ENCODE measurements at places on chromosomes 7 and 10.

GRCh38 chr10:30080161-30080560 lies 20.8 kb upstream of the JCAD start:
- no peak for DNase-seq

DNA sequence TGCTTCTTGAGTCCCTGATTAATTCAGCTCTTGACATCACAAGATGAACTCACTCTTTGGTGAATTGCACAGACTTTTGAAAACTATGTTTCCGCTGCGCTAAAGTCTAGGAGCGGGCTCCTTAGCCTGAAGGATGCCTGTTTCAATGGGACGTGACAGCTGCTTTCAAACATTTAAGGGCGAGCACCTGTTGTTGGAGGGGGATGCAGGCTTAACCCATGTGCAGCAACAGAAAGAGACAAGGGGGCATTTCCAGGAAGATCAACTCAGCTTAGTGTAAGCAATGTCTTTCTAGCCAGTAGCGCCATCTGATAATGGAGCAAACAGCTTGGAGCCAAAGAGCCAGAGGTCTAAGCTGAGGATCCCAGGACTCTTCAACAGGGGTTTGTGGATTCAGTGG lies 8.4 kb upstream of the PFKFB3 start:
- no peak for DNase-seq

GRCh38 chr10:64535131-64535867 lies 1014.1 kb downstream of the REEP3 start:
- DNase-seq: no peak

- DNase-seq: no peak
These were observed 45.3 kb downstream of the ZNRF2 start for GRCh38 chr7:30329716-30330115.

DNA sequence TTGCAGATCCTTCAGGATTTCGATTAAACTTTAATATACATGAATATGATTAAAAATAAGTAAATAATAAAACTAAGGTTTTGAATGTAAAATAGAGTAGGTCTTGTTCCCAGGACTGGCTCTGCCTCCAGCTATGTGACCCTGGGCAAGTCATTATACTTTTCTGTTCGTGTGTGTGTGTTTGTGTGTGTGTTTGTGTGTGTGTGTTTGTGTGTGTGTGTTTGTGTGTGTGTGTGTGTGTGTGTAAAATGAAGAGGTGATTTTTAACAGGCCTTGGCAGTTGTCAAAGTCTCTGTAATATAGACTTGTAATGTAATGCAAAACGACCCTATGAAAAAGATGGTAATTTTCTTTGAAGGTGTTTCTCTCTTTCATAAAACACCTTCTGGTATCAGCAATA lies 79.2 kb downstream of the HGF start:
- no peak for DNase-seq

- DNase-seq: no peak
These were observed 466.1 kb downstream of the GRID1 start for GRCh38 chr10:85900487-85900886.

- DNase-seq: no peak
These were observed 10.2 kb downstream of the SCD start for GRCh38 chr10:100357059-100357858.

GRCh38 chr7:149431486-149432120 lies 29.3 kb downstream of the ZNF777 start:
- no peak for DNase-seq

DNA sequence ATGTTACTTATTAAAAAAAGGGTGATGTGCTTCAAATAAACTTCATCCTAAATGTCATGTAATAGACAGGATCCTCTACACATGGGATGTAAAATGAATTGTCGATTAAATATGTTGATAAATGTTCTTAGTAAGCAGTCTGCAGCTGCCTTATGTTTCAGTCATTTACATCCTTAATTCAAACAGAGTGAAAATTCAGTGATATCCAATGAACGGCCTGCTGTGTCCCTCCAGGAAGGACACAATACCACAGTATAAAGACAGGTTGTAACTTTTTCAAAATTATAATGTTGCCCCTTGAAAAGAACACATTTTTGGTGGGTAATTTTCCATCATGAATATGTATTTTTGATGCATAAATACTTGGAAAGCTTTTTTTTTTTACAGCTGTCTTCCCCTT lies 266.5 kb upstream of the SEMA3A start:
- no peak for DNase-seq

- DNase-seq: no peak
These were observed 798.6 kb downstream of the GATA3 start for GRCh38 chr10:8853048-8853447.

GRCh38 chr7:91633013-91633441 lies 247.5 kb downstream of the MTERF1 start:
- no peak for DNase-seq

- no peak for DNase-seq
These were observed 66.3 kb downstream of the KMT2C start for GRCh38 chr7:152369518-152369917.

- DNase-seq: no peak
These were observed 192.3 kb downstream of the EVX1 start for GRCh38 chr7:27434756-27435400.

DNA sequence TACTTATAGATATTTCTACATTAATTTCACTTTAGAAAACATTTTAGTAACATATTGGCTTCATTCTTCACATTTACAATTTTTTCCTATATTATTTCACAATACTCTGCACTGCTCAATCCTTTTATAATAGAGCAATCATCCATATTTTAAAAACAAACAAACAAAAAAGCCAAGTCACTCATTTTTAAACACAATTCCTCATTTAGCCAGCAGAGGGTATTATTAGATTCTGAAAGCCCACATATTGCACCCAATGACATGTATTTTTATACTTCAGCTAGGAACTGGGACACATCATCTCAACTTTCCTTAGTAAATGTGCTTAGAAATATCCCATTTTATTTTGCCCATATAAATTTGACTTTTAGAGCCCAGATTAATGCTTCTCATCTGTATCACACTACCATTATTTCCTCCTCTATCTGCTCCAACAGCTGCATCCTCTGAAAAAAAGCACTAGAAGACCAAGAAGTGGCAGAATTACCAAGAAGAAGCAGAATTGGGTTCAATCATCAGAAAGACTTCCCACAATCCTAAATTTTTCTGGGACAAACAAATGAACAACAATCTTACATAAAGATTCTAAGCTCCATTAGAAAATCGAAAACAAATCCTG lies 29.5 kb downstream of the CTNNA3 start:
- DNase-seq: peak; percentile 56

- no peak for DNase-seq
These were observed 450.7 kb downstream of the PARD3 start for GRCh38 chr10:34364253-34365037.

GRCh38 chr7:1940863-1941262 lies 270.8 kb downstream of the ELFN1 start:
- no peak for DNase-seq

GRCh38 chr10:104028823-104029520 lies 56.7 kb downstream of the COL17A1 start:
- no peak for DNase-seq

DNA sequence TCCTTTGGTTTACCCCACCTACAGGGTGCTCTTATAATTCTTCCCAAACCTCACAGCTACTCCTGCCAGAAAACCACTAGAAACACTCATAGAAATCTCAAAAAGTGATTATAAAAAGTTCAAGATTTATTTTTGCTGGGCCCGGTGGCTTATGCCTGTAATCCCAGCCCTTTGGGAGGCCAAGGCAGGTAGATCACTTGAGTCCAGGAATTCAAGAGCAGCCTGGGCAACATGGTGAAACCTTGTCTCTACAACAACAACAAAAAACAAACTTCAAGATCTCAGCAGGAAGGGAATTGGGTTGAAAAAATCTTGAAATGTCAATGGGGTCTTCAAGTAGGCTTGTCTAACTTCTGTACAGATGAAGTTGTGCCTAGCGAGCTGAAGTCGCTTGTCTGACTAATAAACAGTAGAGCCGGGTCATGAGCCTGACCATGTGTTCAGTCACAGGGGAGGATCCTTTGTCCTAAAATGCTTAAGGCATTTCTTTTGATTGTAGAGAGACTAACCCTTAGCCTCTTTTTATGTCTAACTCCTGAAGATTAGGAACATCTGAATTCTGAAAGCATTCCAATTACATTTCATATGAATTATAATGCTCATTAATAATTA lies 124.6 kb downstream of the NOC3L start:
- DNase-seq: no peak

DNA sequence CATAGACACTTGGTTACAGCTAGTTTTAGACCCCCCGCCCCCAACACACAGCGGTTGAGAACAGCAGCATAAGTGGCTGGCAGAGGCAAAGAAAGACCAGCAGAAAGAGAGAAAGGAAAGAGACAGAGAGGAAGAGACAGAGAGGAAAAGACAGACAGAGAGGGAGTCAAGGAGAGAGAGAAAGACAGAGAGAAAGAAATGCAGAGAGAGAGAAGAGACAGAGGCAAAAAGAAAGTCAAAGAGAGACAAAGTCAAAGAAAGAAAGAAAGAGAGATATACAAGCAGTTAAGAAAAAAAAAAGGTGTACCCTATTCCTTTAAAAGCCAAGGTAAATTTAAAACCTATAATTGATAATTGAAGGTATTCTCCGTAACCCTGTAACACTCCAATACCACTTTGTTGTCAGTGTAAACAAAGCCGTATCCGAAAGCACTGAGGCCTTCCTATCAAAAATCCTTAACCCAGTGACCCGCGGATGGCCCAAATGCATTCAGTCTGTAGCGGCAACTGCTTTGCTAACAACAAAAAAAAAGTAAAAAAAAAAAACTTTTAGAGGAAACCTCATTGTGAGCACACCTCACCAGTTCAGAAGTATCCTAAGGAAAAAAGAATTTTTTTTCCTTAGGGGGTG lies 11.9 kb upstream of the SLC12A9 start:
- DNase-seq: peak; percentile 18

- DNase-seq: peak; percentile 15
These were observed at the start of gene SLC26A4 for GRCh38 chr7:107660381-107661080. TSS of gene SLC26A4 (plus strand) at chr7:107660828. CDS start at chr7:107661642, 814 bp downstream.

- DNase-seq: no peak
These were observed 326.8 kb upstream of the NRG3 start for GRCh38 chr10:81548160-81548559.

GRCh38 chr10:12501324-12501723 lies 152.0 kb downstream of the CAMK1D start:
- no peak for DNase-seq

DNA sequence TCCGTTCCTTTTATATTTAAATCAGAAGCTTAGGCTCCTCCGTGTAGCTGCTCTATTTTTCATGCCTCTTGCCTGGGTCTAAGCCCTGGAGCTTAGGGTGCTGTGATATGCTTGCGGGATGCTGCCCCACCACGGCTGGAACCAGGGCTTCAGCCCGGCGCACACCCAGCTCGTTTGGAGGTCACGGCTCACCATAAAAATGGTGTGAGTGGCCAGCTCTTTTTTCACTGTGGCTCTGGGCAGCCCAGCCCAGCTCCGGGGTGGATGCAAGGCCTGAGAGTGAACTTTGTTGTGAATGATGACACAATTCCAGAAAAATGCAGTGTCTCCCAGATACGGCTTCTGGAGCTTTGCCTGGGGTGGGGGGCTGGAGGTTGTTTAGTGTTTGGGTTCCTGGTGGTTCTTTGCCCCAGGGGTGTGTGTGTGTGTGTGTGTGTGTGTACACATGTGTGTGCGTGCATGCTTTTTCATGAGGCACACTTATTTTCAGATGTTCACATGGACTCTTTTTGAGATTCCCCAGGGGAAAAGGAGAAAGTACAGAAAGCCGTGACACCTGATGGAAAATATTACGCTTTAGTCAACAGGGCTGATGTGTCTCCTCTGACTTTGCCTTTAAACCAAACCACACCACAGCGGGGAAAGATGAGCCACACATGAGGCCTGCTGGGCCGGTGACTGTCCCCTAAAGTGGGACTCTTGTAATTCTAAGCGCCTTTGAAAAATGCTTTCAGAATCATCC lies 46.2 kb downstream of the GRK5 start:
- peak; percentile 67 for DNase-seq

DNA sequence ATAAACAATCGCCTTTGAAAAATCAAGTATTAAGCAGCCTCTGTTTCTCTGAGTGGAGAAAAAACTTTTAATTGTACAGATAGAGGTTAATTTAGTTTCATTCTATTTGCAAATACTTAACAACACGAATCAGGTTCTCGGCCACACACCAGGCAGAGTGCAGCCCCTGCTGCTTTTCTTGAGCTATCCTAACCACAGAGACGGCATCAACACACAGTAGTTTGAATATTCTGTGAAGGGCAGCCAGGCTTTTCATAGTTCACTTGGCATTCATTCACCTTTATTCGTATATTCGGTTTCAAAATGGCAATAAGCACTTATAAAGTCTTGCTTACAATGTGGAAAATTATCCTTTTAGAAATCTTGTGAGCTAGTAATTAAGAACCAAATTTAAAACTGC lies 5.7 kb downstream of the ADARB2 start:
- DNase-seq: no peak

GRCh38 chr7:27678617-27679260 lies 16.1 kb upstream of the HIBADH start:
- peak; percentile 42 for DNase-seq

GRCh38 chr7:42928754-42929153 lies 3.2 kb downstream of the PSMA2 start:
- DNase-seq: no peak

GRCh38 chr7:137080516-137081203 lies 212.2 kb downstream of the CHRM2 start:
- DNase-seq: no peak

DNA sequence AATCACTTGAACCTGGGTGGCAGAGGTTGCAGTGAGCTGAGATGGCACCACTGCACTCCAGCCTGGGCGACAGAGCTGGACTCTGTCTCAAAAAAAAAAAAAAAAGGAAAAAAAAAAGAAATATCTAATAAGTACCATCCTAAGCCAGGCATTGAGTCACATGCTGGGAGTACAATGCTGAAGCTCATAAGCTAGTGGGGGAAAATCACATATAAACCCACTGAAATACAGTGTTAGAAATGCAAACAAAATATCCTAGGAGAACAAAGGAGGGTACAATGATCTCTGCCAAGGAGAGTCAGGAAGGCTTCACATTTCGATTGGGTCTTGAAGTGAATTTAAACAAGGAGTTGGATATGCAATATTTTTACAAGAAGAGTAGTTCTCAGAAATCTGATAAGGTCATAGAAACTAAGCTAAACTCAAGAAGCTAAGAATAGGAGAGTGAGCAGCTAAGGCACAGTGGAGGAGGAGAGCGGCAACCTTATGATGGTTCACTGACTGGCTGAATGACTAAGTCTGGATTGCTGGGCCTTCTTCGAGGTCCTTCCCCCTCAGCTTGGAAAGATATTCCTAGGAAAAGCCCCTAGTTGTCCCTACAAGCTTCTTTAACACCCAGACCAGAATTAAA lies 115.5 kb downstream of the PHTF2 start:
- no peak for DNase-seq

DNA sequence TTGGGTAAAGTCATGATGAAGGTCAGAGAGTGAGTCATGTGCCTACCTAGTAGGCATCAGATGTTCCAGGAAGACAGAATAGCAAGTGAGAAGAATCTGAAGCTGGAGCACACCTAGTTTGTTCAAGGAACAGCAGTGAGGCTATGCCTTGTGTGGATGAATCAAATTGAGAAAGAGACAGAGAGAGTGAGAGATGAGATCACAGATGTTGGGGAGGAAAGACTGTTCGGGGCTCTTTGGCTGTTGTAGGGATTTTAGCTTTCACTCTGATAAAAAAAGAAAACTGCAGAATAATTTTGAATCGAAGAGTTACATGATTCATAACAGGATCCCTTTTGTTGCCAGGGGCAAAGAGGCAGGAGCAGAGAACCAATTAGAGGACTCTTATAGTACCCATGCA lies 6.3 kb downstream of the LIPF start:
- DNase-seq: no peak

GRCh38 chr10:132320654-132321469 lies 11.1 kb upstream of the LRRC27 start:
- DNase-seq: no peak
